ENCODE measurements at places on chromosomes 12 and 14.

DNA sequence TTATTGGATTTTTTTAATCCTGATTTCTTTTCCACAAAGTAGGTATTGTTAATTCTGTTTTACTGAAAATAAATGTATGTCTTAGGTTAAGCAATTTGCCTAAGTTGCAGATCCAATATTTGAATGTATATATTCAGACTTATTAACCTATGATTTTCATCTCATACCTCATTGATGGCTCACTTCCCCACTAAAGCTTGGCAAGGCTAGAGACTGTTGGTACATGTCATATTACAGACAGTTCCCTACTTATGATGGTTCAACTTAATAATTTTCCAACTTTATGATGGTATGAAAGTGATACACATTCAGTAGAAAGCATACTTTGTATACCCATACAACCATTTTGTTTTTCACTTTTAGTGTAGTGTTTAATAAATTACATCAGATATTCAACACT, 33.2 kb upstream of the KCNH3 start:
- no peak for DNase-seq

DNA sequence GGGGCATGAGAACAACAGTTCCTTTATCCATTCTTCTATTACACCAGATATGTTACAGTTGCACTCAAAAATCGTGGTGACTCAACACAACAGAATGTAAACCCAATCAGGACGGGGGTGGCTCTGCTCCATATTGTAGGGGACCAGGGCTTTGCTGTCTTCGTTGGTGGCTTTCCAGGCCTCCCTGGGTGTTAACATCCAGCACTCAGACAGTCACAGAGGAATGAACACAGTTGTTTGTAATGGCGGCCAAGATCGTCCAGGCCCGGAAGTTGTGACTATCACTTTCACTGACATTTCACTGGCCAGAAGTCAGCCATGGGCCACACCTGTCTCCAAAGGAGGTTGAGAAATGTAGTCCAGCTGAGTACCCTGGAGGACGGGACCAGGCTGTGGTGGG, 204.1 kb downstream of the CACNA1C start:
- DNase-seq: no peak

- DNase-seq: no peak
Measured at GRCh38 chr14:99029916-99030305, 242.1 kb downstream of the BCL11B start.

- DNase-seq: no peak
Measured at GRCh38 chr12:4178424-4179170, 95.0 kb upstream of the CCND2 start.

- no peak for DNase-seq
Measured at GRCh38 chr14:55913324-55914025, 204.7 kb upstream of the PELI2 start.

GRCh38 chr12:31906557-31907301, 52.5 kb upstream of the RESF1 start:
- DNase-seq: no peak
